ENCODE measurements at places on chromosomes 7 and 10. TPM values are rescaled to one million over a fixed set of nuclear protein-coding genes. Genes with fewer than 3 reads are reported as not detected.

DNA sequence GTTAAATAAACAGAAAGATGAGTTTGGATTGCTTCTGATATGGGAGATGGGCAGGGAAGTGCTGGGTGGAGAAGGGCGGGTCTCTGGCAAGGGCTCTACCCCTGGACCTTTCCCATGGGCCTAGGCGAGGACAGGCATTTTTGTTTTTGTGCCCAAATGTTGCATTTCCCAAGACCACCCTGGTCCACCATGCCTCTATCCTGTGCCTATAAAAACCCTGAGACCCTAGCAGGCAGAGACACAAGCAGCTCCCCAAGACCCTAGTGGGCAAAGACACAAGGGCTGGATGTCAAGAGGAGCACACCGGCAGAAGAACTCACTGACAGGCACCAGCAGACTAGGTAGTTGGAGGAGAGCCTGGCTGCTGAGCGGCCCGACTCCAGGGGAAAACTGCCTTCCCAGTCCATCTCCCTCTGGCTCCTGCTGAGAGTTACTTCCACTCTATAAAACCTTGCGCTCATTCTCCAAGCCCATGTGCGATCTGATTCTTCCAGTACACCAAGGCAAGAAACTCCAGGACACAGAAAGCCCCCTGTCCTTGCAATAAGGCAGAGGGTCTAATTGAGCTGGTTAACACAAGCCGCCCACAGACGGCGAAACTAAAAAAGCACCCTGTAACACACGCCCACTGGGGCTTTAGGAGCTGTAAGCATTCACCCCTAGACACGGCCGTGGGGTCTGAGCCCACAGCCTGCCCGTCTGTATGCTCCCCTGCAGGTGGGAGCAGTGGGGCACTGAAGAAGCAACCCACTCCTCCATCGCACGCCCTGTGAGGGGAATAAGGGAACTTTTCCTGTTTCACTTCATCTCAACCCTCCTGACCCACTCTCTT, 291.4 kb downstream of the PTPRN2 start:
- no peak for DNase-seq

DNA sequence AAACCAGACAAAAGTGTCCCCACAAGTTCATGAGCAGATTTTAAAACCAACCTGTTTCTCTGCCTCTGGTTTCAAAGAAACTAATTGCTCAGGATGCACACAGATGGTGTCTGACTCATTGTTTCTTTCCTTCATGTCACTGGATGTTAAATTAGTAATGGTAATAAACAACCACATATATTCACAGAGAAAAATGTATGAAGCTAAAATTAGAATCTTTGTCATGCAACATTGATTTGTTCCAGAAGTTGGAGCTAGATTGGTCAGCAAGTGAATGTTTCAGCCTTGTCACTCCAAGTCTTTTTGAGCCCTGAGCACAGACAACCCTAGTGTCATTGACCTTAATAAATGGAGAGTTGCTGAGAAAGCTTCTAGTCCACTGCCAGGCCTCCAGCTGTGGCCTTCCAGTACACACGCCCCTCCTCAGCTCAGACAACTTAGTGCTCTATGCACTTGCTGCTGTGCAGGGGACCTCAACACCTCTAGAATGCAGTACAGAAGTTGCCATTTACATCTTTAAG, 175.9 kb downstream of the CCDC71L start:
- no peak for DNase-seq

DNA sequence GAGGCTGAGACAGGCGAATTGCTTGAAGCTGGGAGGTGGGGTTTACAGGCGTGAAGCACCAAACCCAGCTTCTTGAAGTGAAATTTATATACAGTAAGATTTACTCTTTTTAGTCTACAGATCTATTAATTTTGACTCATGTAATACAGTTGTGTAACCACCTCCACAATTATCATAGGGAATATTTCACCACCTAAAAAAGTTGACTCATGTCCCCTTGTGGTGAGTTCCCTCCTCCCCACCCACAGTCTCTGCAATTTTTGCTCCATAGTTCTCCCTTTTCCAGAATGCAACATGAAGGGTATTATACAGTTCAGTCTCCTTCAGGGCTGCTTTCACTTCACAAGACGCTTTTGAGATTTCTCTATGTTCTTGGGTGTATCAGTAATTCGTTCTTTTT, 156.8 kb downstream of the FAM107B start:
- DNase-seq = no peak

NCF1 gene
- total RNA-seq = 55.3 TPM

Data from omental fat pad (tissue), 4 donors.